Keratinocyte (primary cell): ENCODE measurements at places on chromosomes 2 and 18. TPM values are rescaled to one million over a fixed set of nuclear protein-coding genes. Genes with fewer than 3 reads are reported as not detected.

The IL36B gene
- polyA plus RNA-seq: 0.14 to 0.21 TPM (median 0.14 TPM) in 3 replicates

The GPR55 gene
- not detected in 3 replicates for polyA plus RNA-seq

The IL1R2 gene
- 24.6 to 57.3 TPM (median 47.7 TPM) in 3 replicates for polyA plus RNA-seq

The ANKRD53 gene
- 0.05 to 0.15 TPM in 2 of 3 replicates, not detected in the other for polyA plus RNA-seq

The MBOAT2 gene
- polyA plus RNA-seq: 64.2 to 121 TPM (median 79.7 TPM) in 3 replicates

The ZNF638 gene
- 44.3 to 66.5 TPM (median 53.0 TPM) in 3 replicates for polyA plus RNA-seq

The CXCR1 gene
- polyA plus RNA-seq: 12.7 to 23.5 TPM (median 14.5 TPM) in 3 replicates

The MBP gene
- polyA plus RNA-seq: 30.7 to 38.7 TPM (median 35.6 TPM) in 3 replicates

The CPLX4 gene
- not detected in 3 replicates for polyA plus RNA-seq

The C2orf81 gene
- 0.58 to 1.5 TPM (median 0.89 TPM) in 3 replicates for polyA plus RNA-seq
